ENCODE measurements at places on chromosomes 3 and 15.

DNA sequence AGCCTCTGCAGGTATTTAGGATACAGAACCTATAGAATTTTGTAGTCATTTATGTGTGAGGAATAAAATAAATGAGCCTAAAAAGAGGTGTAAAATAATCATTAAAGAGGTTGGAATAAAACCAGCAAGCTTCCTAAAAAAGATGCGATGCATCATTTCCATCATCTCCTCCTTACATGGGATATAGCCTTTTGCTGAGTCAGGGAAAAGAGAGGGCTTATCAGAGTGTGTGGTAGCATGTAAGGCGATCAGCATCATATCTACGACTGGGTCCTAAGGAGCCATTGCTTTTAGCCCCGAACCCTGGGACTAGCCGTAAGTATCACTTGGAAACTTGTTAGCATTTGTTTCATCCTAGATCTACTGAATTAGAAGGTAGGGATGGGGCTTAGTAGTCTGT, 94.9 kb downstream of the DTWD1 start:
- no peak for DNase-seq

DNA sequence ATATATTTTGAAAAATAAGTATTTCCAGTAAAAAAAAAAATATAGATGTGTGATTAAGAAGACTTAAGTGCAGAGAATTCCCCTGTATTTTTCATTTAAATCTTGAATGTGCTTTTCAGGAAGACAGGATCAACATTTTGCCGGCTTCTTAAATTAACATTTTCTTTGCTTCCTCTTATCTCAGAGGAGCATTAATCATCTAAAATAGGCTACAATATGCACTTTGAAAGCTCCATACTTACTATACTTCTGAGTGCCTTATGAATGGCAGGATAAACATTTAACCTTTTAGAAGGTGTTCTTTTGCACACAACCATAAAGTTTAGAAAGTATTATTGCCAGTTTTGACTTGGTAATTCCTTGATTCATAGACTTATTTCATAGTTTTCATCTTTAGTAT, 164.3 kb downstream of the ECT2 start:
- DNase-seq = no peak

DNA sequence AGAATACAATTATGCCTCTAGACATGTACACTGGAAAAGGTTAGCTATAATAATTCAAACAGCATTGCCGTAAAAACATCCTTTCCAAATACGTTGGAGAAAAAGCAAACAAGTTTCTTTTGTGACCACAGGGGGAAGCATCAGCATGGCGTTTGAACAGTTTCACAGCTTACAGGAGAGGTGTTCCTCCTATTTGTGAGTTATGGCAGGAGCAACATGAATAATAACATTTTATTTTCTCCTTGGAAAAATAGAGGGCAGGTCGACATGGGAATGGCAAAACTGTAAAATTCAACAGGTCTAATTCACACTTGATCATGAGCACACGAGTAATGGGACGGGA, 39.7 kb upstream of the GADL1 start:
- DNase-seq = no peak

DNA sequence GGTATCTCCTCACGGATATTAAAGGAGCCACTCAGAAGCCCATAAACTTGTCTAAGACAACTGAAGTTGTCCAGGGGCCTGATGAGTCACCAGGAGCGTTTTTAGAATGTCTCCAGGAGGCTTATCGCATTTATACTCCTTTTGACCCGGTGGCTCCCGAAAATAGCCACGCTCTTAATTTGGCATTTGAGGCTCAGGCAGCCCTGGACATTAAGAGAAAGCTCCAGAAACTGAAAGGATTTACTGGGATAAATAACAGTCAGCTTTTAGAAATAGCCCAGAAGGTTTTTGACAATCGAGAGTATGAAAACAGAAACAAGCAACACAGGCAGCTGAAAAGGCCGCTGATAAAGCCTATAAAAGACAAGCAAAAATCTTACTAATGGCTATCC, 4.1 kb downstream of the DET1 start:
- DNase-seq = no peak

DNA sequence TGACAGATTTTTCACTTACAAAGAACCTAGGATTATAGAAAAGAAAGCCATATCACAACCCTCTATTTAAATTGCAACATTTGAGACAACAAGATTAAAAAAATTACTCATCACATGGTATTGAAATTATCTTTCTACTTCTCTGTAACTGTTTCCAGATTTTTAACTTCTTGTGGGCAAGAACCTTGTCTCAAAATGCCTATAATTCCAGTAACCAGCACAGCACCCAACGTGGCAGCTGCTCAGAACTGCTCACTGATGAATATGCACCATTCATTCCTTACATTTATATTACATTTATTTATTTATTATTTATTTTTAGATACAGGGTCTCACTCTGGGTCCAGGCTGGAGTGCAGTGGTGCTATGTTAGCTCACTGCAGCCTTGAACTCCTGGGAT, 216.1 kb downstream of the THRB start:
- no peak for DNase-seq

DNA sequence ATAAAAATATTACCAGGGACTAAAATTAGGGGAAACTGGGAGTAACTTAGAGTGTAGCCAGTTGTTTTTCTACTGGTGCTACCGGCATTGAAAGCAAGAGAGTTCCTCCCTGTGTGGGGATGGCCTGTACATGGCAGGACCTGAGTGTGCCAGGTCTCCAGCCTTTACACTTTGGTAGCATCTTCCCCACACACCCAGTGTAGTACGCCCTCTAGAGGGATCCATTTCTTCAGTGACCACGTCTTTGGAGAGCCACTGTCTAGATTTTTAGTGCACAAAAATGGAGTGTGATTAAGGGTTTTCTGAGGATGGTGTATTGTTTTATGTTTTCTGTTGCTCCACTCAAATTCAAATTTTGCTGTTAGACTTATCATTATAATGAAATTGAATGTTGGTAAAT, 507.0 kb upstream of the TPRG1 start:
- no peak for DNase-seq

DNA sequence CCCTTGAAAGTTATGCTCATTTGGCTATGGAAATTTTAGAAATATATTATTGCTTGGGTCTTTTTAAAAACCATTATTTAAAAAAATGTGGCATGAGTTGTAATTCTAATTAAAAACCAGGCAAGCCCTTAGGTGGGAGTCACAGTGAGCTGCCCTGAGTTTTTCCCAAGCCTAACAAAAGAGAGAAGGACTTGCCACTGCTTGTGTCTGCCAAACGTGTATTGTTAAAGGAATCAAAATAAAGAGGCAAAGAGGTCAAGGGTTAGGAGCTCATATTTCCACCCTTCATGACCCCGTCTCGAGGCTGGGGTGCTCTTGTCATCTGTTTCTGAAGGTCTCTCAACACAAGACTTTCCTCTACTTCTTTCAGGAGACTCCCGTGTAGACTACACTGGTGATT, 321.1 kb downstream of the ZIC1 start:
- DNase-seq = no peak

GRCh38 chr3:60047426-60048200, 997.8 kb upstream of the CFAP20DC start:
- DNase-seq = no peak

GRCh38 chr3:31075876-31076275, 181.4 kb upstream of the GADL1 start:
- DNase-seq = no peak

DNA sequence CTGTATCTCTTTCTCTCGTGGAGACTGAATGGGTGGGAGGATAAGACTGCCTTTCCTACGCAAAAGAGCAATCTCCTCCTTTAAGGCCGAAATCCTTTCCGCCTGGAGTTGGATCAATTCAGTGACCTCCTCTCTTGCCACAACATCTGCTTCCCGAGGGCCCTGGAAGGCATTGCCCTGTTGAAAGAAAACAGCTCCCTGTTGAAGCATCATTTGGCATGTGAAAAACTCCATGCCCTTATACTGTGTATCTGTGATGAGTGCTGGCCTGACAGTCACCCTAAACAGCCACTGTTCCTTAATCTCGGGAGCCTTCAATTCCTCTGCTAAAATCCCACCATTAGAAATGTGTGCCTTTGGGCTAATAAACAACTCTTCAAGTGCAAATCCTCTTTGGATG, 80.2 kb downstream of the BOC start:
- DNase-seq = no peak

DNA sequence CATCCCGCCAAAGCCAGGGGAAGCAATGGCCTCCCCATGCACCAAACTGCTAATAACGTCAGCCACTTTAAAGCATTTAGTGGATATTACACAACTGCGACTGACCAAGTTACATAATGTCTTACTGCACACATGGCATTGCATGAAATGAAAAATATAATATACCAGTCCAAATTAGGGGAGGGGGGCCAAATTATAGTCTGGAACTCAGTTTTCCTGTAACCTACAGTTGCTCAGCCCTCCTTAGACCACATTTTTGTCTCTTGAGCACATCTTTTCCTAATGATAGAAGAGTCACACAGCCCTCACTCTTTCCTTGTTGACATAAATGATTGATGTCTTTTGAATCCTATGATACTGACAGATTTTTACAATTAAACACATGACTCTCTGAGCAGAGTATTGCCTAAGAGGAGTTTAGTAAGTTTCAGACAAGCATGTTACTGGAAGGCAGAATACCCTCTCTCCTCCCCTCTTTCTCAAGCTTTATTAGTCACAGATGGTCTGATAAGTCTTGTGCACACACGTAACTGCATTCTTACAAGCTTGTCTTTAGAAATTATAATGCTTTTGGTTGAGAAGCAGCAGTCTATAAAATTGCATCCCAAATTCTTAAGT, 1.1 kb upstream of the PLD1 start:
- no peak for DNase-seq

GRCh38 chr3:38707730-38708129, 58.2 kb upstream of the SCN5A start:
- no peak for DNase-seq

DNA sequence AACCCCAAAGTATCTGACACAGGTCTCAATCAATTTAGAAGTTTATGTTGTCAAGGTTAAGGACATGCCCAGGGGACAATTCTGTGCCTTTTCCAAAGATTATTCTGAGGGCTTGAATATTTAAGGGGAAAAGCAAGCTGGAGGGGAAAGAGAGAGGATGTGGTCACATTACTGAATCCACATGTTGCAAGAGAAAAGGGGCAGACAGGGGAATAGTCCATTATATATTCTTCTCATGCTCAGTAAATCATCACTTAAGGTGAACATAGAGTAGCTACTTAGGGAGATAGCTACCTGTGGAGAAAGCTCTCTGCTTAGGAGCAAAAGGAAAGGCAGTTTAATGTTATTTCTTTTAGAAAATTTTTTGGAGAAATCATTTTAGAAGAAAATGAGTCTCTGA, 751.6 kb downstream of the SI start:
- DNase-seq = no peak

DNA sequence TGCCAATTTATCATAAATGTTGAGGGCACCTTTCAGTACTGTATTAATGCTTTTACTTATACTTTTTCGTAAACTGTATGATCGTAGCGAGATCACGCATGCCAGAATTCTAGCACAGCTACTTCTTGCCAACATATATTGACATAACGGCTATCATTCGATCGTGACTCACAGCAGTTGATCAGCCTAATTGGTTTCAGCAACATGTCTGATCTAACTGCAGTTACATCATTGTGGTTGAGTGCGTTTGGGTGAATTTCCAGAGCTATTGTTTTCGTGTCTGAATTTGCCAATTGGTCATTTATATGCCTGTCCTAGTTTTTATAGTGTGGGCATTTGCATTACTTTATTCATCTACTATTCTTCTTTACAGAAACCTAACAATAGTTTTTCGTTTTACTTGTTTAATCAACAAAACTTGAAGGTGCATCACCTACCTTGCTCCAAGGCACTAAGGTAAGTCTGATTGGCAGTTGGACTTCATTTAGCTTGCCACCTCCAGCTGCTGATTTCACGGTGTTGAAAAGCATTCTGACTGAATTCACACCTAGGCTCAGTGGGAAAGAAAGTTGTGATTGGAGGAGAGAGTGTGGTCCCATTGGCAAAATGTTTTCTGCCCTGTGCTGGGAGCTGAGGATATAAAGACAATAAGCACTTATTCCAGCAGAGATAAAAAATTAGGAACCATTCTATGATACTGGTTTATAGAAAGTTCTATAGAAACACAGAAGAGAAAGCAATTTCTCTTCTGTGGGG, 120.9 kb upstream of the RGMA start:
- DNase-seq = no peak

DNA sequence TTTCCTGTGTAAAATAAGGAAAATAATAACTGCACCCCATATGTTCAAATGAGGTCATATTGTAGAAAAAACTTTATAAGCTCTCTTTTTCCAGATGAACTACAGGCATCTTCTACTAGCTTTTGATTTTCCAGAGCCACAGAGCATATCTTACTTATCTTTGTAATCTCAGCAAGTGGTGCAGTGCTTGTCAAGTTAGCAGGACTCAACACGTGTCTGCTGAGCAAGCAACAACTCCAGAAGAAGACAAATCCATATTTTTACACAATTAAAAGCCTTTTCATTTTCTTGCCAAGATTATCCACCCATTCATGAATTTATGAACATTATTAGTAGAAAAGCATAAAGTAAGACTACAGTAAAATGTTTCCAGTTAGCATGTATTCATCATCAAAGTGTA, 14.4 kb upstream of the TSC22D2 start:
- DNase-seq = no peak

GRCh38 chr3:9785602-9786001, 6.7 kb downstream of the TADA3 start:
- no peak for DNase-seq

DNA sequence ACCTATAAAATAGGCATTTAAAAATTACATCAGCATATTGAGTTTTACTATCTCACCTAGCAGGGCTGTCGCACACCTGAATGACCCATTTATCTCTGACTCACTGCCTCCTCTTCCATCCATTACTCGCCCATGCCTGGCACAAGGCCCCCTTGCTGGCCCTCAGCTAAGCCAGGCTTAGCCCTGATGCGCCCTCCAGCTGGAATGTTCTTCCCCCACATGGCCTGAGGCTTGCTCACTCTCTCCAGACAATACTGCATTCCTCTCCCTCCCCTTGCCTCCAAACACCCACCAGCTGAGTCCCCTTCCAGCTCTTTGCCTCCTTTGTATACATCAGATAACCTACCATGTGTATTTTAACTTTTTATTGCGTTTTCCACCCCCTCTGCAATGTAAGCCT, 7.2 kb downstream of the SH3BP5 start:
- DNase-seq = no peak

- no peak for DNase-seq
Measured at GRCh38 chr15:30041868-30042267, 40.9 kb upstream of the GOLGA8J start.

- no peak for DNase-seq
Measured at GRCh38 chr3:45915518-45916231, 27.6 kb upstream of the CXCR6 start.

- DNase-seq = no peak
Measured at GRCh38 chr15:58582160-58582559, 150.4 kb downstream of the LIPC start.

DNA sequence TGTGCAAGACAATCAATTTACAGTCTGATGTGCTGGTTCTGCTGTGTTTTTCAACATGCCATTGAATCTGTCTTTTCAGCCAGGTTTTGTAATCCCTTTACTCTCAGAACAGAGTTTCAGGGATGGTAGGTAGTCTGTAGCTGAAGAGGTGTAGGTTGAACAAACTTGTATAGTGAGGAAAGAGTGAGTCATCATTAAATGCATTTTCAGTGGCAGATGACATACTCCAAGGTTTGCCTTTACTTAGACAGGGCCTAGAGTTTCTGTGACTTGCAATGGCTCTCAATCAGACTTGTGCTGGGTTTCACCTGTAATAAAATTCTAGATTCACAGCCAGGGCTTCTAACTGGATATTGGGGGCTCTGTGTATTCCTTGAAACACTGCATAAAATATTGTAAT, 94.6 kb downstream of the CYP19A1 start:
- no peak for DNase-seq
